Kidney (tissue), 22 donors: ENCODE measurements at places on chromosomes 7 and 10.
A peak's percentile ranks its signal among the peaks of the same experiment; 100 is the strongest.

DNA sequence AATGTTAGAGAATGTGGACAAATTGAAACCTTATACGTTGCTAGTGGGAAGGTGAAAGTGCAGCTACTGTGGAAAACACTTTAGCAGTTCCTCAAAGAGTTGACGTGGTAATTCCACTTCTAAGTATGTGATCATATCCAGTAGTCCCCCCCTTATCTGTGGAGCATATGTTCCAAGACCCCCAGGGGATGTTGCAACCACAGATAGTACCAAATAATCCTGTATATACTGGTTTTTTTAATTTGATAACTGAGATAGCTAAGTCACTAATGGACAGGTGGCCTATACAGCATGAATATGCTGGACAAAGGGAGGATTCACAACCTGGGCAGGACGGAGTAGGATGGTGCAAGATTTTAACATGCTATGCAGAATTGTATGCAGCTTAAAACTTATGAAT lies 36.8 kb downstream of the PCGF5 start:
- no peaks in the 10 kb centered on the region for H3K4me1 ChIP-seq
- no peak overlapping the region for H3K4me3 ChIP-seq
- no peaks in the 10 kb centered on the region for H3K27me3 ChIP-seq

DNA sequence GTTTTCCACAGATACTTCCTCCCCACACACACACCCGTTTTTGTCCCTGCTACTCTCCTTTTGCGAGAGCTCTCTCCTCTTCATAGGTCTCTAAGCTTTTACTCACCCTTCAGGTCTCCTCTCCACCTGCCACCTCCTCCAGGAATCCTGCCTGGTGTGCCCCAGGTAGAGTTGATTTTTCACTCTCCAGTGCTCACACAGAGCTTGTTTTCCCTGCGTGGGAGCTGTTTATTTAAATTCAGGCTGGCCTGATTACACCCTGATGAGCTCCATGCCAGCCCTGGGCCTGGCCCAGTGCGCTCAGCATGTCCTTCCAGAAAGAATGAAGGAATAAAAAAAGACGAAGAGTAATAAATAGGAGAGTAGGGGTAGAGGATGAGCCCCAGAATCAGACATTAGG lies 7.5 kb upstream of the CLDN4 start:
- H3K27me3 ChIP-seq, result no peaks in the 10 kb centered on the region
- no peaks in the 10 kb centered on the region for H3K36me3 ChIP-seq
- no peak overlapping the region for H3K4me3 ChIP-seq
- peak; percentile 35 for DNase-seq

GRCh38 chr10:132229834-132230556 lies 43.2 kb downstream of the DPYSL4 start:
- H3K4me3 ChIP-seq, result no peak overlapping the region
- no peaks in the 10 kb centered on the region for H3K36me3 ChIP-seq
- DNase-seq, result peak; percentile 37
- no peaks in the 10 kb centered on the region for H3K27me3 ChIP-seq
- no peaks in the 10 kb centered on the region for H3K4me1 ChIP-seq

DNA sequence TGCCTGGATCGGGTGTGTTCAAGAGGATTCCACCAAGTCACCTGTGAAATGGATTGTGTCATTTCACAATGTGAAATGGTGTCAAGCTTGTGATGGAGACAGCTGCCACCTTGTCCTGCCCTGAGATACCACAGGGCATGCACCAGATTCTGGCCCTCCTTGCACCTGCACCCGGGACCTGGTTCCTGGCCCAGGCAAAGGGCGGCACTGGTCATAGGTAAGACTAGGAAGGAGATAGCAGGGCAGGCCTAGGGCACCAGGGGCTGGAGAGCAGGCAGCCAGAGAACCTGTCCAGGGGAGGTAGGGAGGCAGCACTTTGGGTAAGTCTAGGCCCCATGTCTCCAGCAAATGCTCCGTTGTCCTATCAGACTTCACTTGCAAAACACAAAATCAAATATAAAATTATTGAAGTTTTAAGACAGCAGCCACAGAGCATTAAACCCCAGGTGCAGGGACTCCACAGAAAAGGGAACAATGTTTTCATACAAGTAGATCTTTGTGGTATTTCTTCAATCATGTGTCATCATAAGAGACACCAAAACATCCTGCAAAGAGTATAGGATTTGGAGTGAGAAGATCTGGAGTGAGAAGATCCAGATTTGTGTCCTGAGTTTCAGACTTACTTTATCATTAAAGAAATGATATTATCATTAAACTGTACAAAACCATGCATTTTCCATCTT lies 22.7 kb upstream of the ZNF800 start:
- no peaks in the 10 kb centered on the region for H3K27me3 ChIP-seq
- no peak overlapping the region for H3K27ac ChIP-seq
- H3K4me1 ChIP-seq, result no peaks in the 10 kb centered on the region

DNA sequence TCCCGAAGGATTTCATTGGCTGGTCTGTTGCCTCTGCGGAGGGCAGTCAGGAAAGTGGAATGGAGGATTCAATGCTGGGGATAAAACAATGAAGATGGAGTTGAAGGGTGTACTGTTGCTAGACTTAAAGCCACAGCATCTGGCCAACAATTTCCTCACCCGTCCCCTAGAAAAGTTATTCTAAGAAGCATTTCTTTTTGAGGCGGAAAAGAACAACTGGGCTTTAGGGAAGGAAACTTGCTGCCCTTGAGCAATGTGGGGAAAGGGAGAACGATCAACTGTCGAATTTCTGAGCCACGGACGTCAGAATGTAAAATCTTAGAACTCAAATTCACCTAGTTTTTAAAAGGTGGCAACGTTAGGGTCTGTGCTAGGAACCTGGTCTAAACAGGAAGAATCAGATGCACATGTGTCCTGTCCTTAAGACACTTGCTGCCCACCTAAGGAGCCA lies 664 bp downstream of the FMC1 start:
- H3K4me1 ChIP-seq, result peaks cover 4% of the 10 kb centered on the region
- H3K36me3 ChIP-seq, result peaks cover 3% of the 10 kb centered on the region
- peak overlapping the region; percentile 100 for H3K27ac ChIP-seq
- no peak for DNase-seq
- H3K4me3 ChIP-seq, result peak overlapping the region; percentile 92
- no peaks in the 10 kb centered on the region for H3K27me3 ChIP-seq

- no peaks in the 10 kb centered on the region for H3K27me3 ChIP-seq
- no peaks in the 10 kb centered on the region for H3K36me3 ChIP-seq
- no peak overlapping the region for H3K4me3 ChIP-seq
Measured at GRCh38 chr10:36367362-36367761, 725.3 kb upstream of the FZD8 start.

GRCh38 chr7:24896031-24896501 lies 83.9 kb downstream of the OSBPL3 start:
- no peak overlapping the region for H3K4me3 ChIP-seq
- H3K27me3 ChIP-seq, result no peaks in the 10 kb centered on the region
- no peaks in the 10 kb centered on the region for H3K36me3 ChIP-seq
- no peaks in the 10 kb centered on the region for H3K4me1 ChIP-seq
- no peak overlapping the region for H3K27ac ChIP-seq
